ENCODE measurements at places on chromosomes 12 and 14.
A peak's percentile ranks its signal among the peaks of the same experiment; 100 is the strongest.

- DNase-seq, result no peak
Measured at GRCh38 chr14:103613517-103613916, 15.5 kb upstream of the KLC1 start.

DNA sequence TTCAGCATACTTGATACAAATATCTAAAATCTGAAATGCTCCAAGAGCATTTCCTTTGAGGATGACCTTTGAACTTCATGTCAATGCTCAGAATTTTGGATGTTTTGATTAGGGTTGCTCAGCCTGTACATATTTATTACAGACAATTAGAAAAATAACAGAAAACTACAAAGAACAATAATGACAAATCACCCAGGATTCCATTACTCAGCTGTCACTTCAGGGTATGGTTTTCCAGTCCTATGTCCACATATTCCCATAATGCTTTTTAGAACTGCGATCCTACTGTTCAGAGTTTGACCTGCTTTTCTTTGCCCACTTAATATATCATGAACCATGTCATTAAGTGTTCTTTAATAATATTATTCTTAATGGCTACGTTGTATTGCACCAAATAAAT is 11.4 kb downstream of the DLGAP5 start:
- no peak for DNase-seq

DNA sequence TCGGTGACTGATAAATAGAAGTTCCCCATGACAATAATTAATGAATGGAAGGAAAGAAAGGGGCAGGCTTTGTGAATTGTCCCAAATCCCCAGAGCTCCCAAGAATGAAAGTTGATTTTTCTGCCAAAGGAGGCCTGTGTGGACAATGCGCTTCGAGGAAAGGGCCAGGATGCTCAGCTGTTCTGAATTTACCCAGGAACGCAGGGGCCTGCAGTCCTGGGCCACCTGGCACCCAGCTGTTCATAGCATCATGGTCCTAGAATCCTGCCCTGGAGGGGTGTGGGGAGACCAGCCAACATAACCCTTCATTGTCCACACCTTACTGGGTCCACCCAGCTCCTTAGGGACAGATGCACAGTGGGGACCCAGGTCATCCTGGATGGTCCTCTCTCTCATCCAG is 587.5 kb downstream of the BCL11B start:
- no peak for DNase-seq

GRCh38 chr14:103298620-103299019 is 35.4 kb upstream of the EIF5 start:
- DNase-seq, result no peak

DNA sequence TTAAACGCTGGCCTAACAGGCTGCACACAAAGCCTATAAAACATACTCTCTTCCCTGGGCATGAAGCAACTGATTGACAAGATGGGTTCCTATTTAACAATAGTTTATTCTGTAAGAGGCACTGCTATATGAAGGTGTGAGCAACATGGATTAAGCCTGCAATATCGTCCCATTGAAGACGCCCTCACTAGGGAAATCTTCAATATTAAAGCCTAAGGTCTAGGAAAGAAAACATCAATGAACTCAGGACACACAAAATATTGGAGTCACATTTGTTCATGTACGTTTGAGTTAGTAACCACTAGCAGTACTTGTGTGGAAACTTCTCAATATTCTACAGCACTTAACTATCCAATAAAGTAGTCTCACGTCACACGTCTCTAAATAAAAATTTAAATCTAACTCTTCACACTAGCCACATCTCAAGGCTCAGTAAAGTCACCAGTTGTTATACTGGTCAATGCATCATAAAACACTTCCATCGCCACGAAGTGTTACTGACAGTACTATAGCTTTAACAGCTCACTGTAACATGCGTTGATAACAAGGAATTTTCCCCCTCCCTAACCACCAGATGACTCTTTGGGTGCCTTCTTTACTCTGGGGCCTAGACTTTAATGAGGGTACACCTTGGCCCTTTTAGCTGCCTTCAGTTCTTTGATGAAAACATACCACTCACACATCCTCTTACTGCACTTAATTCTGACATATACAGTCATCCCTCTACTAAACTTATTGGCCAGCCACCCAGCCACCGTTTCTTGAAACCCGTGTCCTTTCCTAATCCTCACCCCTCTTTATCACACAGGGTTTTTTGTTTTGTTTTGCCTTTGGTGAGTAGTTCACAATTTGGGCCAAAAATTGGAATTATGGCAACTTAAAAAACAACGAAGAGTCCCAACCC is 50.1 kb upstream of the OR5AU1 start:
- no peak for DNase-seq

DNA sequence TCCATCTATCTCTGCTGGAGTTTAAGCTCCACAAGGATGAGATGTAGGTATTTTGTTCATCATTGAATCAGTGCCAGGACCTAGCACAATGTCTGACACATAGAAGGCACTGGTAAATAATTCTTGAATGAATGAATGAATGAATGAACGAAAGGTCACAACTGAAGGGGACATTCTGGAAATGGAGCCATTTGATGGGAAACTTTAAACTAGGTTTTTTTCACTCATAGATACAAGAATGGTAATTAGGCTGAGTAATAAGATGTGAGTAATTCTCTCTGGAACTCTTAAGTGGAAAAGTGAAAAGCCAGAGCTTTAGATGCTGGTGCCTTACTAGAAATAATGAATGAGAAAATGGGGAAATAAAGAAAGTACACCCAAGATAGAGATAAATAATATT is 44.3 kb downstream of the SCN8A start:
- DNase-seq, result no peak

- DNase-seq, result no peak
Measured at GRCh38 chr12:105357162-105357691, 26.7 kb downstream of the C12orf75 start.

- DNase-seq, result no peak
Measured at GRCh38 chr12:79141776-79142175, 277.2 kb downstream of the SYT1 start.

DNA sequence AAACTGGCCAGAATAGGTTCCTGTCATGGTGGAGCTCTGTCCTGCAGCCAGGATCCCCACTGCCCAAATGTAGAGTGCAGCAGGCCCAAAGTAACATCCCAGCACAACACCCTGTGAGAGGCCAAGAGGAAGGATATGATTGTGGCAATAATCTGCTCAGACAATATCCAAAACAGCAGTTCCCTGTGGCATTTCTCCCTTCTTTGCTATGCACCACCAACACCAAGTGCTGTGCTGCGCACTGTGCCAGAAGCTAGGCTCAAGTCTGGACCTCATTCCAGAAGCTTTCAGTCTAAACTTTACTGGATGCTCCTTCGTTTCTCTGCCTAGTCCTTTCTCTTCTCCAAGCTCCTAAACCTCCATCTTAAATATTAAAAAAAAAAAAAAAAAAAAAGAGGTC is 33.4 kb downstream of the SLC11A2 start:
- DNase-seq, result no peak

- DNase-seq, result no peak
Measured at GRCh38 chr12:79121486-79121885, 256.9 kb downstream of the SYT1 start.

DNA sequence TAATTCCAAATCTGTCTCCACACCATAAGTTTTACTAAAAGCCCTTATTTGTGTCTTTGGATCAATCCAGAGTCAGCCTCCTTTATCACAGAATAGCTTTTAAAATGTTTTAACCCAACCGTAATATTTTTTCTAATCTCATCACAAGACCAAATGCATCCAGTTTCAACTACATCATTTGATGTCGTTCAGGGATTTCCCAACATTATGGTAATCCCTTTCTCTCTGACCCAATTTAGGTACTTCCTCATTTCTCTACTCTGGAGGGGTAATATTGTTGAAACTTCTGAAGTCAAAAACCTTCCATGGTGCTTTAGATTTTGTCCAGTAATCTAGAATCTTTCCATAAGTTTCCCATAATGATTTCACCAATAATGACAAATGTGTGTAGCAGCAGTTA is 596.8 kb downstream of the SOX5 start:
- DNase-seq, result no peak

GRCh38 chr12:52311285-52311648 is 9.9 kb downstream of the KRT83 start:
- no peak for DNase-seq

GRCh38 chr12:48105321-48105866 is 485 bp downstream of the SENP1 start:
- peak; percentile 24 for DNase-seq

GRCh38 chr14:51650716-51651387 is 858 bp upstream of the FRMD6 start:
- DNase-seq, result no peak

DNA sequence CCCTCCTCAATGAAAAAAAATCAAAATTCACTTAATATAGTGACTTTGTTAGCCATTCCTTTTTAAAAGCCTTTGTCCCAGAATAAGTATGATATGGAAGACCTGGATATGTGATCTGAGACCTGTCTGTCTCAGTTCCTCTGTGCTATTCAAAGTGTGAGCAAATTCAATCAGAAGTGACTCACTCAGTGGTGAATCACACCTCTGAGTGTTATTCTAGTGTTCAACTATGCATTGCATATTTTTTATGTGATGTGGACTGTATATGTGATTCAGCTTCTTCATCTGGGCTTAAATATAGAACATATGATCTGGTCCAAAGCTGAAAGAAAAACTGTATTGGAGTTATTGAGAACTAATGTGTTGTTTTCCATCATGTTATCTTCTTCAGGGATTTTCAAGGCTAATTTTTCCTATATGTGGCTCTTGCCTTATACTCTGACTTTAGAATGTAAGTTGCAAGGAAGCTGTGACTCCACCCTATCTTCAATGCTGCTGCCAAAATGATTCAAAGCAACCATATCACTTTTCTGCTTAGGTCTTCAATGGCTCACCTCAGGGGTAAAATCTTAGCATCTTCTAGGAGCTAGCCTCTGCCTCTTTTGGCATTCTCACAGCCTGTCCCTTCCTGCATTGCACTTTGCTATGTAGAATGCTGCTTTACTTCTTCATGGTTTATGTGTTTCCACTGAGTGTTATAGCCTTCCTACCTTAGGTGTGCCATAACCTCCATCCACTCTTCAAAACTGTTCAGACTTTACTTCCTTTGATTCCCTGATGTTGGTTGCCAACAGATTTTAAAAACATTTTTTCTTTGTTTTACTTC is 169.8 kb downstream of the OTOGL start:
- no peak for DNase-seq

DNA sequence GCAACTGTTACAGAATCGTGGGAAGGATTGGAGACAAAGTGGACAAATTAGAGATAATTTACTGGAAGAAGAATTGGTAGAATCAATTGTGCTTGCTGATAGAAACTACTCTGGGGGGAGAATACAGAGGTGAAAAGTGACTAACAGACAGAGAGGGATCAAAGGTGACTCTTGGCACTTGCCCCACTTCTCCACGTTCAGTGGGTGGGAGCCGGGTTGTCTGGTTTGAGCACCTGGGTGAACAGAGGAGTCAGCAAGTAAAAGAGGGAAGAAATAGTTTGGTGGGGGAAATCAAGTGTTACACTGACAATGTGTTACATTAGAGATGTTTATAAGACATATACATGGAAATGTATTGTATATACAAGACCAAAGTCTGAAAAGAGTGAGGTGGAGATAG is 69.1 kb downstream of the PPP2R5E start:
- DNase-seq, result no peak

GRCh38 chr14:83419420-83419819 is 1885.8 kb upstream of the SEL1L start:
- DNase-seq, result no peak

DNA sequence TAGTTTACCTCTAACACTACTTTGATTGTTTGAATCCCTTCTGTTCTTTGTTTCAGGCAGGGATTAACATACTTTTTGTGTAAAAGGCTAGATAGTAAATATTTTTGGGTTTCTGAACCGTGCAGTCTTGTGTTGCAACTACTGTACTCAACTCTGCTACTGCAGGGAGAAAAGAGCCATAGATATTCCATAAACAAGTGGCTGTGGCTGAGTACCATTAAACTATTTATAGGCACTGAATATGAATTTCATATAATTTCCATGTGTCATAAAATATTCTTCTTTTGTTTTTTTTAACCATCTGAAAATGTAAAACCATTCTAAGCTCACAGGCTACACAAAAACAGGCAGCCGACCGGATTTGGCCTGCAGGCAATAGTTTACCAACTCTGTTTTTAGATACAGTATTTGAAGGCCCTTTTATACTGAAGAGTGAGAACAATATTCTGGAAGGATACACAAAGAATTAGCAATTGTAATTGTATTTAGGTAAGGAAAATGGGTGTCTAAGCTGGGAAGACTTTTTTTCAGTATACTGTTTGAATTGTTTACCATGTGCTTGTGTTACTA is 15.7 kb downstream of the NR1H4 start:
- DNase-seq, result no peak

DNA sequence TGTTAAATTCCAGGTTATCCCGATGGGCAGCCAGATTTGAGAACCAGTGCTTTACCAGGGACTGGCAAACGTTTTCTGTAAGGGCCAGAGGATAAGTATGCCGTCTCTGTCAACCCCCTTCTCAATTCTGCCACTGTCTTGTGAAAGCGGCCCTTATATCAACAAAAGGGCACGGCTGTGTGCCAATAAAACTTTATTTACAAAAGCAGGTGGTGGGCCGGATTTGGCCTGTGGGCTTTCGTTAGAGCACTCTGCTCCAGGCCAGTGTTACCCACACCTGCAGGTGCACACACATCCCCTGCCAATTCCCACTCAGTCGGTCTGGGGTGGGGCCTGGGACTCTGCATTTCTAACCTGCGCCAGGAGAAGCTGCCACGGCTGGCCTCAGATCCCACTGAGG is 111.2 kb downstream of the RFLNA start:
- no peak for DNase-seq

GRCh38 chr12:13935169-13935568 is 46.2 kb downstream of the GRIN2B start:
- no peak for DNase-seq

- DNase-seq, result no peak
Measured at GRCh38 chr12:124396544-124397398, 101.9 kb downstream of the RFLNA start.

- DNase-seq, result no peak
Measured at GRCh38 chr12:3896356-3896755, 23.2 kb upstream of the PARP11 start.

DNA sequence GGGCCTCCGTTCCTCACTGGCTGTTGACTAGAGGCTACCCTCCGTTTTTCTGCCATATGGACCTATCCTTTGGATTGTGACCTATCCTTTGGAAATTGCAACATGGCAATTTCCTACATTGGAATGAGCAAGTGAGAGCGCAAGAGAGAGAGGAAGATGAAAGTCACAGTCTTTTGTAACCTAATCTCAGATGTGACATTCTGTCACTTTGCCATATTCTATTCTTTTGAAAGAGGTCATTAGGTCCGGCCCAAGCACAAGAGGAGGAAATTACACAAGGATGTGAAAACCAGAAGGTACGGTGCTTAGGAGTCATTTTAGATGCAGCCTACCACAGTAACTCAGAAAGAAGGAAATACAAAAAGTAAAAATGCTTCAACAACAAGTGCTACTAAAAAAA is 47.3 kb upstream of the SRP54 start:
- no peak for DNase-seq

GRCh38 chr14:74711651-74712050 is 1.2 kb downstream of the AREL1 start:
- no peak for DNase-seq

- DNase-seq, result no peak
Measured at GRCh38 chr12:75981247-75982168, 50.1 kb downstream of the PHLDA1 start.

All from right renal cortex interstitium (tissue), 3 donors.